Esophagus muscularis mucosa (tissue), 4 donors: ENCODE measurements at places on chromosomes 7 and 10. TPM values are rescaled to one million over a fixed set of nuclear protein-coding genes. Genes with fewer than 3 reads are reported as not detected.

- peaks cover 27% of the 10 kb centered on the region for H3K27me3 ChIP-seq
- H3K4me1 ChIP-seq = no peaks in the 10 kb centered on the region
- no peak overlapping the region for H3K27ac ChIP-seq
- DNase-seq = no peak
- peak overlapping the region; percentile 57 for H3K4me3 ChIP-seq
These were observed 874 bp downstream of the BAIAP2L1 start for GRCh38 chr7:98399890-98400541.

Gene ANKRD61
- total RNA-seq = not detected

GRCh38 chr10:97762056-97762455 lies 9.7 kb downstream of the SFRP5 start:
- DNase-seq = no peak
- peak overlapping the region; percentile 13 for H3K27ac ChIP-seq
- no peaks in the 10 kb centered on the region for H3K27me3 ChIP-seq
- no peaks in the 10 kb centered on the region for H3K4me1 ChIP-seq
- peaks cover 44% of the 10 kb centered on the region for H3K36me3 ChIP-seq

DNA sequence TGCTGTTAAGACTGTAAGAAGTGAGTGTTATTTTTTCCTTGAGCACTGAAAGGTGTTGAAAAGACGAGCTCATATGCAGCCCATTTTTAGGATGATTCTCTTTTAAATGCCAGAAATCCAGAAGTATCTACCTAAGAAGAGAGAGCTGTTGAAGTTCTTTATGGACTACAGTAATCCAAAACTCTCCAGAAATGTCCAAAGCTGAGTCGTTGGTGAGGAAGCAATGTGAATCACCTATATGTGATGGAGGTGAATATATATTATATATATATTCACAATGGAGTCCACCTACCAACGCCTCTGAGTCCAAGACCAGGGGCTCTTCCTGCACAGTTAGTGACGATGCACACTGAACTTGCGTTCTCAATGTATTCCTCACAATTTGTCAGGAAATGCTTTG lies 252.7 kb upstream of the PITRM1 start:
- H3K36me3 ChIP-seq = no peaks in the 10 kb centered on the region
- H3K27ac ChIP-seq = no peak overlapping the region
- no peak overlapping the region for H3K4me3 ChIP-seq
- H3K27me3 ChIP-seq = no peaks in the 10 kb centered on the region
- no peak for DNase-seq
